ENCODE measurements at places on chromosomes 2 and 18. TPM values are rescaled to one million over a fixed set of nuclear protein-coding genes. Genes with fewer than 3 reads are reported as not detected.

DNA sequence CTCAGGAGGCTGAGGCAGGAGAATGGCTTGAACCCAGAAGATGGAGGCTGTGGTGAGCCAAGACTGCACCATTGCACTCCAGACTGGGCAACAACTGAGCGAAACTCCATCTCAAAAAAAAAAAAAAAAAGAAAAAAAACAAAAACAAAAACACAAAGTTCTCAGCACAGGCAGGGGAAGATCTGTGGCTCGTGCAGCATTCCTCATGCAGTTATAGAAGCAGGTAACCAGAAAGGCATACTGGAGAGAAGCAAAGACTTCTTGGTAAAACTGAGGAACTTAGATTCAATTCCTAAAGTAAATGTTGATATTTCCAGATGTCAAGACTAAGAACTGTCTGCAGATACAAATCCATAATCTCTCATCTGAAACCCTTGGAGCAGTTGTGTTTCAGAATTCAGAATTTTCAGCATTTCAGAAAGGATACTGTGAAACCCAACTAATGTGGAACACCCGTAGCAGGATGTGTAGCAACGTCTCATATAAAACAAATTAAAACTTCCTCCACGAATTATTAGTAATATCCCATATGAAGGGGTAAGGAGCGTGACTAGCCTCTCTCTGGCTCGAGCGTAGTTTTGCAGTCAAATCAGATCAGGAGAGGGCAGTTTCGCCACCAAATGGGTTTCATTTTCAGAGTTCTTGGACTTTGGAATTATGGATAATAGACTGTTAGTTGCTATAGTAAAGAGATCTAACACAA lies 13.2 kb upstream of the SLC25A52 start:
- no peak for DNase-seq

- no peak for DNase-seq
These were observed 86.4 kb downstream of the NCOA1 start for GRCh38 chr2:24577481-24577880.

GRCh38 chr2:206915121-206915520 lies 24.2 kb upstream of the CPO start:
- DNase-seq, result no peak

DNA sequence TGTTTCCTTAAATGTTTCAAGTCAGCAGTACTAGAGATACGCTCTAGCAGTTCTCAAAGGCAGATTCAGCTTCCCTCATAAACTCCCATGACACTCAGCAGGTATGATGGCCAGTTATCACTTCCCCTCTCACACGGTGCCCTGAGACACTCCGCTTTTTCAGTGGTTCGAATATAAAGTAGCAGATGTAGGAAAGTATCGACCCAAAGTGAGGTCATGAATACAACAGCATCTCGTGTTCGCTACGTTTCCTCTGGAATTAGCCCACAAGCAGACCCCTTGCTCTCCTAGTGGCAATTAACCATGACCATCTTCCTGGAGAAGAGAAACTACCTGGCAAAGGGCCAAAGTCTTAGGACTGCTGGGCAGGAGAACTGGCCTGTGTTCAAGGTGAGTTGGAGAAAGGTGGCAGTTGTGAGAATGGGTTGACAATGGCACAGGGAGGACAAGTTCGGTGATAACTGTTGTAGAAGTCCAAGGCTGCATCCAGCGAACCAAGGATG lies 9.3 kb upstream of the AGBL5 start:
- no peak for DNase-seq

GRCh38 chr2:12727641-12728040 lies 10.9 kb downstream of the TRIB2 start:
- no peak for DNase-seq

DNA sequence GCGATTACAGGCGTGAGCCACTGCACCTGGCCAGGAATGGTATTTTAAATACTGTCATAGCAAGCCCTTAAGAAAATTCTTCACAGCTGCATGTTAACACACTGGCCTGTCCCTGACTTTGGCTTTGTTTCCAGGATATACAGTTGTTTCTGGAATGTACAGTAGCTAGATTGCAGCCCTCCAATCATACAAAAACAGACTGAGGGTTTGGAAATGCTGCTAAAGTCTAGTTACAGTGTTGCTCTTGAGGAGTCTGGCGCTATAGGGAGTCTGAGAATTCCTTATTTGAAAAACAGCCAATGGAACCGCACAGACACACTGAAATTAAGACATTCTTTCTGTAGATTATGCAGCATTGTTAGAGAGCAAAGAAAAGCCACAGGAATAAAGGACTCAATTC lies 37.7 kb downstream of the STON1 start:
- no peak for DNase-seq

DNA sequence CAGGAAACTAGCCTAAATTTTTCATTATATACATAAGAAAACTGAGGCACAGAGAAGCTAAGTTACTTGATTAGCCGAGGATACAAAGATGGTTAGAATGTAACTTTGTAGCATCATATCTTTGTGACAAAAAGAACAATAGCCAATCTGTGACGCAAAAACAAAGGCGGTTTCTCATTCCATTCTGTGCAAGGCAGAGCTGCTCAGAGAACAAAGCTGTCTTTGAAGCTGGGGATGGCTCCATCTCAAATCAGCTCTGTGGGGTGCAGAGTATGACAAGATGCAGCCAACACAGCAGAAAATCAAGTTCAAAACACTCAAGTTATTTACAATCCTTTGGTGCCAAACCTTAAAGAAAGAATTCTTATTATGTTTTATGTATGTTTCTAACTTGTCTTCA lies 81.9 kb upstream of the VWC2L start:
- DNase-seq, result no peak

GRCh38 chr2:231185886-231186285 lies 12.5 kb upstream of the ARMC9 start:
- DNase-seq, result no peak

IL1A gene
- not detected for total RNA-seq

Measured in tibial nerve (tissue), 4 donors.